ENCODE measurements at places on chromosomes 6 and 20.

- DNase-seq: peak; percentile 78
Measured at GRCh38 chr6:110664933-110665332, 150.3 kb downstream of the CDK19 start.

DNA sequence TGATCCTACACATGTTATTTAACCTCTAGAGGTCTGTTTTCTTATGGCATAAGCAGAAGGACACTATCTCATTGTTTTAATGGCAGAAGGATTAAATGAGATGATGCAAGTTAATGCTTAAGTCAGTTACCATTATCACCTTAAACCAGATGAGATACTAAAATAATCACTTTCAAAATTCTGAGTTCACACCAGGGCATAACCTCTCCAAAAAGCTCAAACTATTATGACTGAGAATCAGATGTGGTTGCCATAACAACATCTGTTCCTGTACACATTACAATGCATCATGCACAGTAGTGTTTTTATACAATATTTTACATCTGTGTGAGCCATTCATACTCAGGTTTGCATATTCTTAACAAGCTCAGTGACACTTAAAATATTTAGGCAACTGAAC, 10.2 kb downstream of the ADNP start:
- peak; percentile 42 for DNase-seq

DNA sequence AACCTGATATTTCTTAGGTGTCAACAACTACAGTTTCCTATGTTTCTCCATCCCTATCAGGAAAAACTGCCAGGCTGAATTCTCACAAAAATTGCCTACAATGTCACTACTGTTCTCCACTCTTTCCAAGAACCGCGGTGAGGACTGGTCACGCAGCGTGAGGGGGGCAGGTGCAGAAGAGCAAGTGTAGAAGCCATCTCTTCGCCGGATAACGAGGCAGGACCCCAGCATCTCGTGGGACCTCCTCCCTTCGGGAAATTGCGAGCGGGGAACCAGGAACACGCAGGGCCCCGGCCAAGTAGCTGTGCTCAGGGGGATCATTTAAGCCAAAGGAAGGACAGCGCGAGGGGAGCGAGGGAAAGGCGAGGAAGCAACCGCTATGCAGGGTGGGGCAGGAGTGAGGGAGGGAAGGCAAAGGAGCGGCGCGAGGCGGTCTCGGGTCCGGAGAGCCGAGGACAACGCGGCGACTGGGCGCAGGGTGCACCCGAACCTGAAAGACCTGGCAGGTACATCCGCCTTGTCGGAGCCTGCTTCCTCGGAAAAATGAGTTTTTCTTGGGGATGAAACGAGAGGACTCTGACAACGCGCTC, 559 bp downstream of the APMAP start:
- DNase-seq: peak; percentile 48

DNA sequence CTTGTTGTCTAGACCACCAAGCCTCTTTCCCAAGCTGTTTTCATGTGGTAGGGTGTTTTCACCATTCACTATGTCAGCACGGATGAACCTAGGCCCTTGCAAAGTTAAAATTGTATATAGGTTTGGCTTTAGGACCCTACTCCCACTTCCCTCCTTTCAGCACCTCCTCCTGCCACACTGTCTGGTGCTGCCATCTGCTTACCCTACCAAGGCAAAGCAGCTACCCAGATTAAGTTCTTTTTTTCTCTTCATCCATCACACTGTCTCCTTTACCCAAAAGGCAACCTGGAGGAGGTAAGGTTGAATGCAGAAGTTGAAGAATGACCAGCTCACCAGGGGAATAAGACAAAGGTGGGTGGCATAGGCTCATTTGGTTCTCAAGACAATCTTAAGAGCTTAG, 184.0 kb downstream of the CDC5L start:
- DNase-seq: no peak

- DNase-seq: no peak
Measured at GRCh38 chr20:52569201-52569600, 377.6 kb upstream of the ZFP64 start.

DNA sequence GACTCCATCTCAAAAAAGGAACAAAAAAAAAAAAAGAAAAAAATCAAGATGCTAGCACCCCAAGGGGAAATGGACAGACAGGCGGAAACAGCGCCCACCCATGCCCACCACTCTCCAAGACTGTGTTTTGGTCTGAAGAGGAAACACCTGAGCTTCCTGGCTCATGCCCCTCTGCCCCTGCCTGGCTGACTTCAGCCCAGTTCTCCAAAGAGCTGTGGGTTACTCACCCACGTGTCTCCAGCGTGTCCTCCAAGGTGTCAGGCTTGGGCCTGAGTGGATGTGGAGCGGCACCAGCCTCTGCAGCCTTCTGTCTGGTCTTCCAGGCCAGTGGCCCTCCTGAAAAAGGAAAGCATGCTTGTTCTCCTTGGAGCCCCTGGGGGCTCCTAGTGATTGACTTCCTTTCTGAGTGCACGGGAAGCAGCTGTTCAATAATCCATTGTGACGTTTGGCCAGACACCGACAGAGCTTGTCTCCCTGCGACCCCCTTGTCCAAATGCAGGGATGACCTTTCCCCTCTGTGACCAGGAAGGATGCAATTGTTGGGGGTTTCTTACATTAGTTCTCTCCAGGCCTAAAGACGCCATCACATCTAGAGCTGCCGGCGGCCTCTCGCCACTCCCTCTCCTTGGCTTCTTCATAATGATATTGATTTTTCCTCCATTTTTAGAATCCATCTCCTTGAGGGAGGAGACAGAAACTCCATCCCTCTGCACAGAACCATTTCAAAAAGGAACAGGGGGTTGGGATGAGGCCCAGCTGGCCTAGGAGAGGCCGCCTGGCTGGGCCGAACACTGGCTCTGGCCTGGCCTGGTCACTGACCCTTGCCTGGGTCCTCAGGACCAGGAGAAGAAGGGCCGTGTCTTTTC, 58.4 kb downstream of the ADNP start:
- peak; percentile 45 for DNase-seq

DNA sequence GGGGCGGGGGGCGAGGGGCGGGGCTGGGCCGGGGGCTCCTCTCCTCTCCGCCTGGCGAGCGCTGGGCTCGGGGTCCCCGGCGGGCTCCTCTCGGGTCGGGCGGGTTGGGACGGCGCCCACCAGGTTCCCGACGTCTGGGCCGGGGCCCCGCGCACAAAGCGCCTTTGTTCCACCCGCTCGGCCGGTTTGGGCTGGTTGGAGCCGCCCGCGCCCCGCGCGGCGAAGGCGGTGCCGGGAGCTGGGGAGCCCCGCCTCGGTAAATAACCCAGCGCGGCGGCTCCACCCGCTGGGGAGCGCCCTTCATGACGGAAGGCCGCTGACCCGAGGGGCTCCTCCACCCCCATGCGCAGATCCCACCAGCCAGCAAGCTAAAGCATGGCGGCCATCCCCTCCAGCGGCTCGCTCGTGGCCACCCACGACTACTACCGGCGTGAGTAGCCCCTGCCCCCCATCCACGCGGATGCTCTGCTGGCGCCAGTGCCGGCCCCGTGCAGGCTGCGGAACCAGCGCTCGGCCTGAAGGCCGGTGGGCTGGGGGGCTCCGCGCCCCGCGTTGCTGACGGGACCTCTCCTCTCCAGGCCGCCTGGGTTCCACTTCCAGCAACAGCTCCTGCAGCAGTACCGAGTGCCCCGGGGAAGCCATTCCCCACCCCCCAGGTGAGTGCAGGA, 503 bp downstream of the PPDPF start:
- peak; percentile 86 for DNase-seq

- no peak for DNase-seq
Measured at GRCh38 chr6:26534681-26535465, 3.3 kb upstream of the HMGN4 start.

GRCh38 chr6:120938876-120939472, 395.3 kb downstream of the TBC1D32 start:
- peak; percentile 63 for DNase-seq

GRCh38 chr6:167046861-167047495, 47.8 kb downstream of the CEP43 start:
- no peak for DNase-seq

GRCh38 chr6:57177545-57178265, 5.6 kb downstream of the BAG2 start:
- no peak for DNase-seq

DNA sequence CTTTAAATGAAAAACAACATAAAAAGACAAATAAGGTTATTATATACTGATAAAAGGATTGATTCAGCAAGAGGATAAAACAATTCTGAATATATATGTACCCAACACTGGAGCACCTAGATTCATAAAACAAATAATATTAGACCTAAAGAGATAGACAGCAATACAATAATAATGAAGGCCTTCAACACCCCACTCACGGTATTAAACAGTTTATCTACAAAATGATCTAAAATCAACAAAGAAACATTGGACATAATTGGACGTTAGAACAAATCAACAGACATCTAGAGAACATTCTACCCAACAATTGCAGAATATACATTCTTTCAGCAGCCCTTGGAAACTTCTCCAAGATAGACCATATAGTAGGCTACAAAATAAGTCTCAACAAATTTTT, 24.1 kb downstream of the TREM1 start:
- DNase-seq: no peak

- no peak for DNase-seq
Measured at GRCh38 chr6:90468080-90468479, 118.8 kb downstream of the MAP3K7 start.

DNA sequence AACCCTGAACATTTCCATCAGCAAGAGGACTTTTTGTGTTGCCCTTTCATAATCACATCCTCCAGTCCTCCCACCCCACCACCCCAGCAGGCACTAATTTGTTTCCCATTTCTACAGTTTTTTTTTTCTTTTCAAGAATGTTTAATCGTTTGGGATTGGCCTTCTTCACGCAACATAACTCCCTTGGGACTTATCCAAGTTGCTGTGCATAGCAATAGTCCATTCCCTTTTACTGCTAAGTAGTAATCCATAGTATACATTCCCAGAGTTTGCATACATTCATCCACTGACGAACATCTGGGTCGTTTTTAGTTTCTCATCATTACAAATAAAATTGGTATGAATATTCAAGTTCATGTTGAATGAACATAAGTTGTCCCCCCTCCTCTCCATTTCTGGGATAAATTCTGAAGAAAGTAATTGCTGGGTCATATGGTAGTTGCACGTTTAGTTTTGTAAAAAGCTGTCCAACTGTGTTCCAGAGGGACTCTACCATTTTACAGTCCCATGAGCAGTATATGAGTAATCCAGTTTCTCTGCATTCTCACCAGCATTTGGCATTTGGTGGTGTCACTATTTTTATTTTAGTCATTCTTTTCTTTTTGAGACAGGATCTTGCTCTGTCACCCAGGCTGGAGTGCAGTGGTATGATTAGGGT, 90.8 kb downstream of the DOK5 start:
- no peak for DNase-seq

- DNase-seq: no peak
Measured at GRCh38 chr6:139436200-139436956, 61.9 kb upstream of the CITED2 start.

DNA sequence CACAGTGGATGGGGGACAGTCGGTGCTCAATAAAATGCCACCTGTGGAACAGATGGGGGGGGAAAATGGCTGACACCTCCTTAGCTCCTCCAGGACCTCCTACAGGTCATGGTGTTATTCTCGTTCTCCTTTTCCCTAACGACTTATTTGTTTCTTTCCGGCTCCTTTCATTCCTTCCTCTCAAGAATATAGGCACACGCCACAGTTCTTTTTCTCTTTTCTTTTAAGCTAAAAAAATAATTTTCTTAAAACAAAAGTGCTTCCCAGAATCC, 1.4 kb upstream of the RNASET2 start:
- no peak for DNase-seq

- DNase-seq: no peak
Measured at GRCh38 chr6:82818727-82819126, 246.9 kb downstream of the UBE3D start.

- DNase-seq: peak; percentile 85
Measured at GRCh38 chr6:75934643-75935472, 137.6 kb downstream of the IMPG1 start.

DNA sequence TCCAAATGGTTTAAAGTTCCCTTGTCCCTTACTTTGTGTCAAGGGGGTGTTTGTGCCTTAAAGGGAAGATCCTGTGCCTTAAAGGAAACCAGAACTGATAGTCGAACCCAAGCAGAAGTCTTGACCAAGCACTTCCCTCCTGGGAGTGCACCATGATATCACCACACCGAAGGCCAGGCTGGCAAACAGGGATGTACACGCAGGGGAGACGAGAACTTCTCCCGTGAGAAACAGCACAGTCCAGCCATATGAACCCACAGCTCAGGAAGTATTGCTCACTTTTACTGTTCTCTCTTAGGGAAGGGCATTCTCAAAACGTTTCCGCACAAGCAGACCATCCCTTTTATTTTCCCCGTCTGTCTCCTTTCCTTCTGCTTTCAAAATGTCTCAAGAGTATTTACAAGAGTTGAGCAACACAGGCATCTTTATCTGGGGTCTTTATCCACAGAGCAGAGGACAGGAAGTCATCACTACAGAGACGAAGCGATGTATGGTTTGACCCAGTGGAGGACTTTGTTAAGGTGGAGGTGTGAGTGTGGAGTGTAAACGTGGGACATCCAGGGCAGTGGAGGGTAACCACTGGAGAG, 12.8 kb upstream of the SERPINB1 start:
- peak; percentile 68 for DNase-seq

DNA sequence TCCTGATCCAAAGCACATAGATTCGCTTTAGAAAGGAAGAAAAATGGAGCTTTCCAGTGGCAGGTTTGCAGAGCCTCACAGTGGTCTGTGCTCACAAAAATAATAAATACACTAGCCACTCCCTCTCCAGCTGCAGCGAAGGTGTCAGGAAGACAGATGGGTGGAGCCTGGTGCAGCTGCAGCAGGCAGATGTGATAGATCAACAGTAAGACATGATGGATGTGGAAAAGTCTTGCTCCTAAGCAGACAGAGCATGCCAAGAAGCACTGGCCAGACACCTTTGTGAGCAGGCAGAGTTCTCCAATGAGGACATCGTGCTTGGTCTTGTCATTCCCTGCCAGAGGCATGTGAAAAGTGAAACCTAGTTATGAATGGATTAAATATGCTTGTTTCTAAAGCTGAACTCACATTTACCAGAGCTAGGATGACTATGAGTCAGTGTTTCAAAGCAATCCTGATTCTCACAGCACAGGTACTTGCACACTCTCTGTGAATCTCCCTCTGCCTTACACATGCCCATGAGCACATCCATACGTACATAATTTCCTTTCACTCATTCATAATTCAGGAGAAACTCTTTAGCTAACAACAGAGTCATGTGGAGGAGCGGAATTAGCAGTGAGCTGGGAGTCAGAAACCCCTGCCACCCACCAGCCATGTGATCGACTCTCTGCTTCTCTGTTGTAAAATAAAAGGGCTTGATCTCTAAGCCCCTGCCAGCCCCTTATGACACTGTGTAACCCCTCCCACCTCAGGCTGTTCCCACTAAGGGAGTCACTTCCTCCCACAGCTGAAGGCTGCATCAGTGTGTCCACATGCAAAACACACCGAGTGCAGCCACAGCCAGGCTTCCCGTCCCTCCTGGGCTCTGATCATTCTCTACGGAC, 111.2 kb downstream of the SCML4 start:
- DNase-seq: peak; percentile 33

DNA sequence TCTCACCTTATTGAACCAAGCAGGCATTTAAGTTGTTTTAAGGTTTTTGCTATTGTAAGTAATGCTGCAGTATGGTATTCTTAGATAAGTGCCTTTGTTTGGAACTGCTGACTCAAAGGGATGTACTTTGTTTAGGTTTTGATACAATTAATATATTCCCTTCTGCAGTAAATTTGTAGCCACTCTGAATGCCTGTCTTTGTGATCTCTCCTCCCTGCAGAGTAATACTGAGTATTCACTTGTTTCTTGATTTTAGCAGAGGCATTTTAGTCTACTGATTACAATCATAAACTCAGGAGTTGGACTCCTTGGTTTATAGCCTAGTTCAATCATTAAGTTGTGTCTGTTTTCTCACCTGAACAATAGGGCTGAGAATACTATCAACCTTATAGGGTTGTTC, 13.4 kb downstream of the CDS2 start:
- DNase-seq: no peak

- peak; percentile 74 for DNase-seq
Measured at GRCh38 chr6:49776444-49776843, 10.6 kb downstream of the PGK2 start.

All from hematopoietic multipotent progenitor cell treated with erythropoietin and hydrocortisone succinate and interleukin-3 and kit ligand, for 4 days (in vitro differentiated cells).